ENCODE measurements at places on chromosomes 13 and 19.

DNA sequence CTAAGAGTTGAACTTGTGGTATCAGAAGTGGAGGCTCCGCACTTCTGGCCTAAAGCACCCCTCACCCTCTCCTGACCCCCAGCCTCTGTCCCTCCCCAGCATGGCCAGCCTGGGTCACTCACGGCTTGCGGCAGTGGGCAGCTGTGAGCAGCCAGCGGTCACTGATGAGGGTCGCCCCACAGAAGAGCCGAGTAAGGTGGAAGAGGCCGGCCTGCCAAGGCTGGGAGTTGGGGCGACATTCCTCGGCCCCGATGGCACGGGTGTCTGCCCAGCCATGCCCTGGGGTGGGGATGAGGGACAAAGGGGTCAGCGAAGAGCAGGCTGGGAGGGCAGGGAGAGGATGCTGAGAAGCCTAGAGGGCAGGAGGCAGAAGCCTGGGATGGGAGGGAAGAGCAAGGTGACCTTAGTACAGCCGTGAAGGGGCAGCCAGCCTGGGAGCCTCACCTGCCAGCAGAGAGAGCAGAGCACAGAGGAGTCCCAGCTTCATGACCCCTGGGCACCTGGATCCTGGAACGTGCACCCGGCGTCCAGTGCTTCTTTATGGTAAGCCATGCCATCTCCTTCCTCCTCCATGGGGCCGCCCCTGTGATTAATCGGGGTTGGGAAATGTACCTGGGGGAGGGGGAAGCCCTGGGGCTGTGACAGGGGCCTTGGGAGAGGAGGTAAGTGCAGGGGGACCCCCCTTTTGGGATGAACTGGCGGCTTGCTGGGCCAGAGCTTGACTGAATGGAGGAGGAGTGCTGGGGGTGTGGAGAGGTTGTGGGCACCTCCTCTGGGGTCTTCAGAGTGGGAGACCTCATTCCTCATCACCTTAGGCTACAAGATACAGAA lies 7.9 kb upstream of the KLK8 start:
- DNase-seq: no peak

DNA sequence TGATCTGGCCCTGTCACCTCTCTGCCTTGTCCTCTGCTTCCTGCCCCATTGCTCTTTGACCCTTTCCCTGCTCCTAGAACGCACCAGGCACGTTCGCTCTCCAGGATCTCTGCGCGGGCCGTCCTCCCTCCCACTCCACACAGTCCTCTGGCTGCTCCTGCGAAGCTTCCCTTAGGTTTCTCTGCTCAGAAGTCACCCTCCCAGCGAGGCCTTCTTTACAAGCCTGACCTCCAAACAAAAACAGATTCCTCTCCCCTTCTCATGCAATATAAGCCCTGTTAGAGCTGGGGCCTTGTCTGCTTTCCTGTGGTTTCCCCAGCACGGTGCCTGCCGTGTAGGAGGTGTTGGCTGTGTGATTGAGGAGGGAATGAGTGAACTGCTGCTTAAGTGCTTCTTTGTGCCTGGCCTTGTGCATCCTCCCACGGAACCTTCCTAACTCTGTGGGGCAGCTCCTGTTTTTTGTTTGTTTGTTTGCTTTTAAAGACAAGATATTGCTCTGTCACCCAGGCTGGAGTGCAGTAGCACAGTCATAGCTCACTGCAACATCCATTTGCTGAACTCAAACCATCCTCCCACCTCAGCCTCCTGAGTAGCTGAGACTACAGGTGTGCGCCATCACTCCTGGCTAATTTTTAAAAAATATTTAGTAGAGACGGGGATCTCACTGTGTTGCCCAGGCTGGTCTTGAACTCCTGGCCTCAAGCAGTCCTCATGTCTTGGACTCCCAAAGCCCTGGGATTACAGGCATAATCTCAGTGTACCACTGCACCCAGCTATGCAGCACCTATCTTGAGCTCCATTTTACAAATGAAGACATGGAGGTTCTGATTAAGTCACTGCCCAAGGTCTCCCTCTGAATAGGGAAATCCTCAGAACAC lies 82.0 kb downstream of the SIPA1L3 start:
- no peak for DNase-seq

DNA sequence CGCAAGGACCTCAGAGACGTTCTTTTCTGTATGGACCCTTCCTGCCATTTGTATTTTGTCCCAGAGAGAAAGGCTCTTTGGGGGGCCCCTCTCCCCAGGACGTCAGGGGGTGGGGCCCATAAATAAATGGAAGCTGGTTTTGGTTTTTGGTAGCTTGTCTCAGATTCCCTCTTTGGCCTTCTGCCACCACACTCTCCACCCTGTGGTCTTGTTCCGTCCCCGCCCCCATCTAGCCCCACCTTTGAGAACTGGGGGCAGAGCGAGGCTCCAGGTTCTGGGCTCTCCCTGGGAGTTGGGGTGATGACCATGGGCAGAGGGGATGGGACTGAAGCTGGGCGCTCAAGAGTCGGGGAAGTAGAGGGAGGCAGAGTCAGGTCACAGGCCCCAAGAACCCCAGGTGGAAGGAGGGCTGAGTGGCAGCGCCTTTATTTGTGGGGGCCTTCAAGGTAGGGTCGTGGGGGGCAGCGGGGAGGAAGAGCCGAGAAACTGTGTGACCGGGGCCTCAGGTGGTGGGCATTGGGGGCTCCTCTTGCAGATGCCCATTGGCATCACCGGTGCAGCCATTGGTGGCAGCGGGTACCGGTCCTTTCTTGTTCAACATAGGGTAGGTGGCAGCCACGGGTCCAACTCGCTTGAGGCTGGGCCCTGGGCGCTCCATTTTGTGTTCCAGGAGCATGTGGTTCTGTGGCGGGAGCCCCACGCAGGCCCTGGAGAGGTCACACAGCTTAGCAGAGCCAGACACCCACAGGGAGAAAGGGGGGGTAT lies 3.3 kb downstream of the ISYNA1 start:
- no peak for DNase-seq

- no peak for DNase-seq
Observed at GRCh38 chr13:47133011-47133445, 236.2 kb upstream of the HTR2A start.

- no peak for DNase-seq
Observed at GRCh38 chr19:18745012-18745735, 45.9 kb downstream of the COMP start.

GRCh38 chr19:17577457-17578097 lies 22.1 kb downstream of the COLGALT1 start:
- DNase-seq: no peak

DNA sequence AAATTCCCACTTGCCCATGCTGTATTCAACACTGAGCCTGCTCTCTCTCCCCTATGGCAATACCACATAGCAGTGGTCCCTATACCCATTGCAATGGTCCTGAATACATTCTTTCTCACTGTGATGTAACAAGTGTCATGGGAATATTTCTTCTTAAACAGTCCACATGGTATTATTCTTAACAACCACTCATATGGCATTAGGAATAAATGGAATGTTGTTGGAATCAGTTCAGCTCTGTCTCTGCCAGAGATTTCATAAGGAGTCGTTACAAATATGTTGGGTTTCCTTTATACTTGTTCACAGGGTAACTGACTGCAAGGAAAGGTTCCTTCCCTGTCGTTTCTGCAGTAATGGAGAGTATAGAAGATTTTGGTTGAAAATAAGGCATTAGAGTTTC lies 128.3 kb upstream of the SPATA13 start:
- DNase-seq: no peak

GRCh38 chr19:44712864-44713515 lies 14.0 kb downstream of the CEACAM16 start:
- no peak for DNase-seq

GRCh38 chr13:100163375-100163774 lies 74.5 kb downstream of the PCCA start:
- DNase-seq: no peak

- no peak for DNase-seq
Observed at GRCh38 chr13:113166681-113167080, 8.2 kb downstream of the PROZ start.

DNA sequence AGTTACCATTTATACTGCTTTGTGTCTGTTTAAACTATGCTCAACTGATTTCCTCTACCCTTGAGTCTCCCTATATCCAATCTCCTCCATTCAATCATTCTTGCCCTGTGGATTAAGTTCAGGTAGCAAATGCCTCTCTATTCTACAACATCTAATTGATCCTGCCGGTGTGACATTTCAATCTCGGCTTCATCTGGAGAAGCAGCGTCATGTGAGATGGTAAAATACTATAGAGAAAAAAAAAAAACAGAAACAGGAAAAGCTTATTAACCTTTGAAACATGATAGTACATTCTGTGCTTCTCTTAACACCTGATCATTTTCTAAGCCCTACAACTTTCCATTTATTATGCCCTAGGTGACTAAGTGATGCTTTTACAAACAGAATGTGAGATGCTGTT lies 89.4 kb downstream of the KCTD12 start:
- DNase-seq: no peak

DNA sequence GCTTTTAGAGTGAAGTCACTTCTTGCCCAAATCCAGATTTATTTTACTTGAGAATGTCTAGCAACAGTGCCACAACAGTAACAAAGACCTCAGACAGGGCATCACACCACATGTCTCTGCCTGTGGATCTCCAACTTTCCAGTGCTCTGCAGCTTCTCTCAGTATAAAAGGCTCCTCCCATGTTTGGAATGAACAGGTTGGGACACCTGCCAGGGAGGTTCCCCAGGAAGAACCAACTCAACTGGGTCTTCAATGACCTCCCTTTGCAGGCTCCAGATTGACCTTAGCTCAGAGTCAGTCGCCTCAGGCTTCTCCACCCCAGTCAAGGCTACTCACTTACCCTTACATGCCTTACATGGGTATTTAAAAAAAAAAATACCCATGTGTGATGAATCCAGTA lies 3.4 kb downstream of the ZNF823 start:
- no peak for DNase-seq

DNA sequence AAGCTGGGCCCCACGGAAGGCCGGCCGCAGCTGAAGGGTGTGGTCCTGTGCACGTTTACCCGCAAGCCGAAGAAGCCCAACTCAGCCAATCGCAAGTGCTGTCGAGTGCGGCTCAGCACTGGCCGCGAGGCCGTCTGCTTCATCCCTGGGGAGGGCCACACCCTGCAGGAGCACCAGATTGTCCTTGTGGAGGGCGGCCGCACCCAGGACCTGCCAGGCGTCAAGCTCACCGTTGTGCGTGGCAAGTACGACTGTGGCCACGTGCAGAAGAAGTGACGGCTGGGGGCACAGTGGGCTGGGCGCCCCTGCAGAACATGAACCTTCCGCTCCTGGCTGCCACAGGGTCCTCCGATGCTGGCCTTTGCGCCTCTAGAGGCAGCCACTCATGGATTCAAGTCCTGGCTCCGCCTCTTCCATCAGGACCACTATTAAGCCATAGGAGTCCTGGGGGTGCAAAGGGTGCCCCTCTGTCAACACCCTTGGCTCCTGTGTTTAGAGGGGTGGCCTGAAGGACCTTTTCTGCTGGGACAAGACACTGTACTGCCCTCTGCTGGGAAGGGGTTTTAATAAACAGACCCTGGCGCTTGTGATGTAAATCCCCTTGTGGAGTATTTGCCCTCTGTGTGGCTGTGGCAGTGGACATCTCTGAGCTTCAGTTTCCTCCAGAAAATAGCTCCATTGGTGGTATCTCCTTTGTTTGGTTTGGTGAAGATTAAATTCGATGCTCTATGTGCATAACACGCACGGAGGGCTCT lies 1.9 kb downstream of the MRPS12 start:
- DNase-seq: no peak

GRCh38 chr13:95494082-95494681 lies 58.3 kb upstream of the CLDN10 start:
- peak; percentile 43 for DNase-seq

- DNase-seq: no peak
Observed at GRCh38 chr13:106433066-106433465, 102.4 kb downstream of the EFNB2 start.

DNA sequence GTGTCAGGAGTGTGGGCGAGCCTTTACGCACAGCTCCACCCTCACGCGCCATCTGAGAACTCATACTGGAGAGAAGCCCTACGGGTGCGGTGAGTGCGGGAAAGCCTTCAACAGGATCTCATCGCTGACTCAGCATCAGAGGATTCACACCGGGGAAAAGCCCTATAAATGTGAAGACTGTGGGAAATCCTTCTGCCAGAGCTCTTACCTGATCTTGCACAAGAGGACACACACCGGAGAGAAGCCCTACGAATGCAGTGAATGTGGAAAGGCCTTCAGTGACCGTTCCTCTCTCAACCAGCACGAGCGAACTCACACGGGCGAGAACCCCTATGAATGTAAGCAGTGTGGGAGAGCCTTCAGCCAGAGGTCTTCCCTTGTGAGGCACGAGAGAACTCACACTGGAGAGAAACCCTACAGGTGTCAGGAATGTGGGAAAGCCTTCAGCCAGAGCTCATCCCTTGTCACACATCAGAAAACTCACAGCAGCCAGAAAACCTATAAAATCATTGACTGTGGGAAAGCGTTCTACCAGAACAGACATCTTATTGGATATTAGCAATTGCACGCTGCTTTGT lies 6.9 kb upstream of the ZNF555 start:
- DNase-seq: no peak

- no peak for DNase-seq
Observed at GRCh38 chr19:30085394-30085793, 143.4 kb downstream of the URI1 start.

- peak; percentile 48 for DNase-seq
Observed at GRCh38 chr19:49896863-49897621, at the start of gene IL4I1. TSS of gene IL4I1 (minus strand) at chr19:49896887. CDS start at chr19:49896160, 727 bp downstream.

DNA sequence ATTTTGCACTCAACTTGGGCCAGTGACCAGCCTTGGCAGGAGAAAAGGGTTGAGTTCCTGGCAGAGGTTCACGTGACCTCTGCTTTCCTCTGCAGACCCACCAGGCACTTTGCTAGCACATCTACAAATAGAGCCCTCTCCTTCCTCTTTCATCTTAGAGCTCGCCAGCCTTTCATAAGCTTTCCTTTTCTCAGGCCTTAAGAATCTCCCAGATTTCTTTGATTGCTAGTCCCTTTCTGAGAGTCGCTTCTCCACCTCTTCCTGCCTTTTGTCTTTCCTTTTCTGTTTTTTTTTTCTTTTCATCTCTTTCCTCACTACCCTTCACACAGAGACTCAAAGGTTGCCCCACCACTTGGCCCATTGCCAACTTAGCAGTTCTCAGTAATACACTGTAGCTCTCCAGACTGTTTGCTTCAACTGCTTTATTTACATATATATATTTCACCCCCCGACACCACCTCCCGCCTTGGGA lies 375.7 kb upstream of the SPRY2 start:
- no peak for DNase-seq

DNA sequence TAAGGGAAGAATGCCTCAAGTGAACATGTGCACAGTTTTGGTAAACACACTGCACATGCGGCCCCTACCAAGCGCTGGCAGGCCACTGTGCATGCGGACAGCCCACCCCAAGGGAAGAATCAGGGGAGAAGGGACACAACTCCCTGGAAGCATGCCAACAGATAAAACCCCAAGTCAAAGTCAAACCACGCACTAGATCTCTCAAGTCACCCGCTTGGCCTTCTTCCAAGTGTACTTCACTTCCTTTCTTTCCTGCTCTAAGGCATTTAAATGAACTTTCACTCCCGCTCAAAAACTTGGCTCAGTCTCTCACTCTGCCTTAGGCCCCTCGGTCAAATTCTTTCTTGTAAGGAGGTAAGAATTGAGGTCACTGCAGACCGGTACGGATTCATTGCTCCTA lies 4.6 kb upstream of the RFXAP start:
- DNase-seq: no peak

All from hepatic stellate cell (primary cell).